Common myeloid progenitor, CD34-positive (primary cell): ENCODE measurements at places on chromosomes 12 and 14.

GRCh38 chr12:10016881-10017280 lies 6.5 kb downstream of the CLEC12B start:
- no peak for DNase-seq

DNA sequence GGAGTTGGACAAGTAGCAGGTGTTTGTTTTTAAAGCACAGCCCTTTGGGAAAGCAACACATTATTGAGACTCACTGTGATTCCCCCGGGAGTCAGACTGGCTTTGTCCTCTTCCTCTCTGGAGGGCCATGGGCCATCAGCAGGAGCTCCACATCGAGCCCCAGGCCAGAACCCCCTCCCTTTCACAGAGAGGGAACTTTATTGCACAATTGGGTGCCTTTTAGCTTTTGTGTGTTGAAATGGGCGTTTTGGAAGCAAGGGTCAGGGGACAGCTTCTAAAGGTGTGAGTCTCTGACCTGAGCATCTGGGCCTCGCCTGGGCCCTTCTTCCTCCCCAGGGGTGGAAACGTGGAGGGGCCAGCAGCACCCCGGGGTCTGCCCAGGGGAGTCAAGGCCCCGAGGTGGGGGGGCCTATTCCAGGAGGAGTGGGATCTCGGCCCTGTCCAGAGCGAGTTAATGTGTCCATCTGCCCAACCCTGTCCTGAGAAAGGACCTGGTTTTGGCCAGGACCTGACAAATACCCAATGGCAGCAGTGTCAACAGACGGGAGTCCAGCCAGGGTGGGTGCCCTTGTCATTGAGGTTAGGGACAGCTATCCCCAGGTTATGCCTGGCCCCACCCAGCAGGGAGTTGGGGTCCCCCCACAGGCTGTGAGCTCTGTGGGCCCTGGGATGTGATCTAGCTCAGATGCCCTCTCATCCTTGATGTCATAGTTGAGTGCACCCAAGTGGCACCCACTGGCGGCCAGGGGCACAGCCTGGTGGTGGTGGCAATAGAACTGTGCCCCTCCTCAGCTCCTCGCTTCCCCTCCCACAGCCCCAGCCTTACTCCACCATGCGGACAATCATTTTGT lies 37.1 kb downstream of the SLC8B1 start:
- no peak for DNase-seq

DNA sequence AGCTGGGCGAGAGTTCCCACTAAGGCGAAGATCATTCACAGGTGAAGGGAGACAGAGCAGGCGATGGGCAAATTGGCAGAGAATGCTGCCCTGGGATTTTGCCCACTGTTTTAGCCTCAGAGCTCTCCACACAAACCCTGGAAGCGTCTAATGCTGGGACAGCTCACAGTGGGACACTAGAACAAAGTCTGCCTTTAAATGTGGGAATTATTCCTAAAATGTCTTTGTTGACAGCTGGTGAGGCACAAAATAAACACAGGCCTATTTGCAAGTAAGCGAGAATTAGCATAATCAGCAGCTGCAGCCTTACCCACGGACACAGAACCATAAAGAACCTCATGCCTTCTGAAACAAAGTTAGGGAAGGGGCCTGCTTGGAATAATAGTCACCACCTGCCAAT lies 824.5 kb downstream of the AACS start:
- DNase-seq: no peak

DNA sequence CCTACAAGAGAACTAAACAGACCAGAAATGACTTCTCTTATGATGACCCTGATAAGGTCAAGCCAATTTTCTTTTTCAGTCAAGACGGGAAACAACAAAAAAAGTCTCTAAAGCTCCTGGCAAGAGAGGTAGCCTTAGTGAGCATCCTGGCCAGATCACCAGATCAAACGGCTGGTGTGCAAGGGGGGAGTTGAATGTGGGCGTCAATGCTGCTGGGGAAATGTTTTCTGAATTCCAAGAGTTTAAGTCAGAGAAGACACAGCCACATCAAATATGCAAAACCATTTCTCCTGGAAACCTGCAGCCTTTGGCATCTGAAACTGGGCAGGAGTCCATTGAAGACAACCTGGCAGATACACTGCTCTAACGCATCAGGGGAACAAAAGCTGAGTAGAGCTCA lies 16.0 kb upstream of the SELPLG start:
- no peak for DNase-seq

DNA sequence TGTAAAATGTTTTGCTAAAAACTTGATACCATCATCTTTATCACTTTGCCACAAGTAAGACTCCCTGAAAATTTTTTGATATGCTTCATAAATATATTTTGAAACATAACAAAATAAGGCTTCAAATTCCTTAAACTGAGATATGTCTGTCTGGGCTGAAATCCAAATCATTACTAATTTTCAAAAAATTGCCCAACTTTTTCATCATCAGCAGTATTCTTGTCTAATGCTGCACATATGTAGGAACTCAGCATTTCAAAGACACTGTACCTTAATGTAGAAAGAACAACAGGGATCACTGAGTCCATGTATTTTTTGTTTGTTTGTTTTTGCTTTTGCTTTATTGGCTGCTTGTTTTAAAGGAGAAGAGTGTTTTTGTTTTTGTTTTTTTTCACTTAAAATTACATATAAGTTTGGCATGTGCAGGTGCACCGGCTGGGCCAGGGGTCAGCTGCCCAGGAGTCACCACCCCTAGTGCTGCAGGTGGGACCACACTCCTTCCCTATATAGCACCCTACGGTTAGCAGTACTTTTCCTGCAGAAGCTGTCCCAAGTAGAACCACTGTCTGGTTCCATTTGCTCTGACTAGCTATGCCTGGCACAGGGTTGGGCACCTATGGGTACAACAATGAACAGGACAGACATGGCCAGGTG lies 231.2 kb downstream of the PIK3C2G start:
- DNase-seq: no peak

DNA sequence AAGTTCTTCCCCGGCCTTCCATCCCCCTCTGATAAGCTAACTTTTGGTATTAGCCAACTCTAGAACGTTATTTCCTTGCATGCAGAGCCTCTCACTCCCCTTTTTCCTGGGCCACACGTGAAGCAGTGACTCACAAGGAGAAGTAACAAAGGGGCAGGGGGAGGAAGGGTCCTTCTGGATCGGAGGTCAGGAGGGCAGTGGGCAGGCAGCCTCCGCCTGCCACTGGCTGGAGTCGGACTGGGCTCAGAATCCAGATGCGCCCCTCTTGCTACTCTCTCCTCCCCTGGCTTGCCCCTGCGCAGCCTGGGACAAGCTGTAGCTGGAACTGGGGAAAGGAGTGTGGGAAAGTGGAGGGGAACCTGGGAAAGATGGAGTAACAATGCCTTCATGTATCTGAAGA lies 55.0 kb downstream of the TPCN1 start:
- no peak for DNase-seq

DNA sequence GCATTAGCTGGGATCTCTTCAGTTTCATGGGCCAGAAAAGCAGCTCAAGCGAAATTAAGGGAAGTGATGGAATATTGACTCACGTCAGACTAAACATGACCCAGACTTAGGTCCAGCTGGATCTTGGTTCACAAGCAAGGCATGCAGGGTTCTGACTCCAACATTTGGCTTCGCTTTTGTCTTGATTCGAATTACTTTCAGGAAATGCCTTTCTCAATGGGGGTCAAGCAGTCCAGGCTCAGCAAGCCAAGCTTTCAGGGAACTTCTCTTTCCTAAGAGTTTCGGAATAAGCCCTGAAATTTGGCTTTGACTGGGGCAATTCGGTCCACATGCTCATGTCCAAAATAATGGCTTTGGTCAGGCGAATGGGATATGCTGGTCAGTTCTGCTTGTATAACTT lies 678.7 kb upstream of the TMEM132C start:
- no peak for DNase-seq

DNA sequence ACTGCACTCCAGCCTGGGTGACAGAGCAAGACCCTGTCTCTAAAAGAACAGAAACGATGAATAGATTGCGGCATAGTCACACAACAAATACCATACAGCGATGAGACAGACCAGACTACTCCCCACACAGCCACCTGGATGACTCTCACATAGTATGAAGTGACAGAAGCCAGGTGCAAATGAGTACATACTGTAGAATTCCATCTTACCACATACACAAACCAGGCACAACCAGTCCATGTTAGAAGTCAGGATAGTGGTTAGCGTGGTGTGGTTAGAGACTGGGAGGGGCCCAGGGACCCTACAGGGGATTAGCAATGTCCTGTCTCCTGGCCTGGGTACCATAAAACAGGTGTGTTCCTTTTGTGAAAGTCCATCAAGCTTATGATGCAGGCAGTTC lies 53.8 kb downstream of the FAM222A start:
- no peak for DNase-seq

DNA sequence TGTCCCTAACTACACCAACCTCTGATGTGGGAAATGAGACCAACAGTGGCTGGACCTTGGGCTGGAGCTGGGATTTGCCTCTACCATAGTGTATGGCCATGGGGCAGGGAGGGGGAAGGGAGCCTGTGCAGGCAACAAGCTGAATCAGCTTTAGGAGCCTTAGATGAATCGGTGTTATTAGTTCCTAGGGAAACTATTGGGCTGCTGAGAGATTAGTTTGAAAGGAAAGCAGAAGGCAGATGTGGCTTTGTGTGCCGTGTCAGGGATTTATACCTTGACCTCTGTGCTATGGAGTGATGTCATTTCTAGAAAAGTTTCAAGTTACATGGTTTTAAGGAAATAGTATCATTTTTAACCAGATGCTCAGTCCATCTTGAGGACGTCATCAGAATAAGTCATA lies 19.5 kb upstream of the GAS2L3 start:
- no peak for DNase-seq

- DNase-seq: no peak
These were observed 3.0 kb downstream of the TEDC1 start for GRCh38 chr14:105493921-105494605.

GRCh38 chr12:28899951-28900350 lies 249.1 kb upstream of the FAR2 start:
- no peak for DNase-seq

GRCh38 chr12:24198070-24198469 lies 248.6 kb upstream of the SOX5 start:
- DNase-seq: no peak

DNA sequence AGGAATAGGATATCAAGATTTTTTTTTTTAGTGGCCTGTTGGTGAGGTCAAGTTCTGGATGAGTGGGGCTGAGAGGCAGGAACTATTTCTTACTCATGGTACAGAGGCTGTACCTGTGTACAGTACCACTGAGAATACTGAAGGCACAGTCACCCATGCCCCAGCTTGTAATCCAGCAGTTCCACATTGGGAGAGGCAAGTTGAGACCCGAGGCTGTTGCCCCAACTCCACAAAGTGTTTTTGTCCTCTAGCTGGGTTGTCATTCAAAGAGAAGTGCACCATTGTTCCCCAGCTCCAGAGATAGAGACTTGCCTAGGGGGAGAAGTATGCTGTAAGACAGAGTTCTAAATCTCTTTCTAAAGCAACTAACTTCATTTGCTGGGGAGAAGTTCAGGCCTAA lies 38.7 kb downstream of the ARID2 start:
- no peak for DNase-seq

GRCh38 chr12:48946205-48946604 lies 11.1 kb downstream of the ARF3 start:
- DNase-seq: no peak

DNA sequence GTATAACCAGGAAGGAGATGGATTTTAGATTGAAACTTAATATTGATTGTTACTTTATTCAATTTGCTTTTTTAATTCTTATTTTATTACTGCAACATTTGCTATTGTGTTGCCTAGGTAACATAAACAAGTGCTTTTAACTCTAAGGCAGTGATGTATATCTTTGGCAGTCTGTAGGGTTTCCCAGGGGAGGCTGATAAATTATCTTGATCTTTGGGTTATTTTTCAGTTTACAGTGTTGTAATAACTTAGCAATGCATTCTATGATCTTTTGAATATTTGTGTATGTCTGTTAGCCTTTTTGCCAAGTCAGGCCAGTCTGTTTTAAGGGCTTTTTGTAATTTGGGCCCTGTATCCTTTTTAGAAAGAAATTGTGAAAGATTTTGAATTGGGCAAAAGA lies 7.8 kb upstream of the DTD2 start:
- no peak for DNase-seq

- no peak for DNase-seq
These were observed 9.8 kb downstream of the KLHDC1 start for GRCh38 chr14:49702725-49703124.

DNA sequence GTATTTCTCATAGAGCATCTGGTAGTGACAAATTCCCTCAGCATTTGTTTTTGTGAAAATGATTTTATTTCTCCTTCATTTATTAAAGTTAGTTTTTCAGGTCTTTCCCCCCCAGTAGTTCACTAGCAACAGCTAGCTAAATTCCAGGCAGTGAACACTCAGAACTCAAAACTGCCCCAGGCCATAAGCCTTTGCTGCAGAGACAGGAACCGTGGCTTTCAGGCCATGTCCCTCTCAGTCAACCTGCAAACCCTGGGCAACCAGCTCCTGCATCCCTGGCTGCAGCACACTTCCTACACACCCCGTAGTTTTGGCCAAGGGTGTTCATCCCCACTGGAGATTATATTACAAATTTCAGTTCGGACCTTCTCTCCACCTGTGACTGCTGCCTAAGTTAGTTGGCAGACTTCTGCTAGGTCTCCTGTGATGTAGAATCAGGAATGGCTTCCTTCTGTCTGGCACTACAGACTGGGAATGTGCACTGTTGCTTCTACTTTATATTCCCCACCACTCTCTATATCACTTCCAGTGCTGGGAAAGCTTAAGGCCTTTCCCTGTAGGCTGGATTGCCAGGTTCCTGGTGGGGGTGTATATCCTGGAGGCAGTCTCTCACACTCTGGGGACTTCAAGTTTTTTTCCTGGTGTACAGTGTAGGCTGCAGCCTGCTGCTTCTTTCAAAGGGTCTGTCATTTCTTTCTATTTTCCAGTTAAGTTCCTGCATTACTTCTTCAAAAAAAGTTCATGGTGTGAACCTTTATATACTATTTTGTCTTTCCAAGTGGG lies 924.4 kb upstream of the LRFN5 start:
- DNase-seq: no peak

DNA sequence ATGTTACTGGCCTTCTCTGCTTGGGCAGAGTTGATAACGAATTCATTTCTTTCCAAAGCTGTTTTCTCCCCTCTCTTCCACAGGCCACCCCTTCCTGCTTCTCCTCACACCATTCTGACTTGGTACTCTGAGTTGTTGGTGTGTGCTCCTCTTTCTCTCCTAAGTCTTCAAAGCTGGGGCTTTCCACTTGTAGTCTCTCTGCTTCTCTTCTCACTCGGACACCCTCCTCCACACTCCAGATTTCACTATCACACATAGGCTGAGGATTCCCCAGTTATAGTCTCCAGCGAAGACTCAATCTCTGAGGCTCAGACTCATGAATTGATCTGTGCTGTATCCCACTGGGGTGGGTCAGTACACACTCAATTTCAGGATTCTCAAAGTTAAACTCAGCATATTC lies 201.0 kb downstream of the SSPN start:
- no peak for DNase-seq
